Hepatic stellate cell (primary cell): ENCODE measurements at places on chromosomes 2 and 18.

GRCh38 chr2:18505703-18506341 lies 54.6 kb downstream of the RDH14 start:
- DNase-seq, result no peak

DNA sequence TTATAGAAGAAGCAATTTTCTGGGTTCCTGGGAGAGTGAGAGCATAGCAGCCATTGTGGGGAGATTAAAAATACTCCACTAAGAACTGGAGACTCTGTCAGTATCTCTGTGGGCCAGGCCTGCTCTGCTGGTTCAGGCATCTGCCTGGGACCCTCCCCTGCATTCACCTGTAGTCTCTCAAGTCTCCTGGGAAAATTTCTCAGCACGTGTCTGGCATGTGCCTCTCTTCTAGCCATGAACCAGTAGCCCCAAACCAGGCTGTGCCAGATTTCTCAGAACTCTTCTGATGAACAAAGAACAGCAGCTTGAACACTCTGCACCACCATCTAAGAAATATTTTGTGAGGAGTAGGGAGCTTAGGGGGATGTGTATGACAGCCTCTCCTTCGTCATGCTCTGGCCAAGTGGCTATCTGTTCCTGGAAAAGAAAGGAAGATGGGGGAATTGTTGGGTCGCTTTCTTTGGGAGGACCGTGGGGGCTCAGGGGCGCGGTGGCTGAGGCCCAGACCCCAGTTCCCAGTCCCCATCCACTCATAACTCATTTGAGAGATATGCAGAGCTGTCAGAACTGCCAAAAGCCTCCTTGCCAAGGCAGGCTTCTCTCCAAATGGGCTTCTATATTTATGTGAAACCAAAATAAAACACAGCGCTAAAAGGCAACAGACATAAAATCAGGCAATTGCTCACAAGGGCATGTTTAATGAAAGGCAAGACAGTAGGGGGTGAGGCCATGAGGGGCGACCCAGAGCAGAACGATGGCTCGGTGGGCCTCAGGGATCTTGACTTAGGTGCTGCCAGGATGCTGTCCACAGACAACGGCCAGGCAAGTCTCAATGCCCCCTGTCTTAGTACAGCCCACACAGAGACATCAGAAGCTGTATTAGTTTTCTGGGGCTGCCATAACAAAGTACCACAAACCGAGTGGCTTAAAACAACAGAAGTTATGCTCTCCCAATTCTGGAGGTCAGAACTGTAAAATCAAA lies 114.7 kb upstream of the TNP1 start:
- no peak for DNase-seq

DNA sequence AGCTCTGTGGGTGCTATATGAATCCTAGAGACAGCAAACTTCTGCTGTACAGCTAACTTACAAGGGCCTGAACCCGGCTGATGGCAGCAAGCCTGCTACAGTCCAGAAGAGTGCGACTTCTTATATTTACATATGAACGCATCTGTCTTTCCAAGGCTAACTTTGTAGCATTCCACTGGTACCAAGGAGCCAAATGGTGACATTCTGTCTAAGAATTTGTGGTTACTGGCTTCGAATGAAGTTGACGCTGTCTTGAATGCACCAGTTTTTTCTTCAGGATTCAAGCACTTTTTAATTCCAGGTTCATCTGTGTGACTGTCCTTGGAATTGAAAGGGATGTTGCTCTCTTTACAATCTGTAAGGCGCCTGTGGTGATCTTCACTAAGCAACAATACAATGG lies 42.4 kb downstream of the THUMPD2 start:
- peak; percentile 40 for DNase-seq

DNA sequence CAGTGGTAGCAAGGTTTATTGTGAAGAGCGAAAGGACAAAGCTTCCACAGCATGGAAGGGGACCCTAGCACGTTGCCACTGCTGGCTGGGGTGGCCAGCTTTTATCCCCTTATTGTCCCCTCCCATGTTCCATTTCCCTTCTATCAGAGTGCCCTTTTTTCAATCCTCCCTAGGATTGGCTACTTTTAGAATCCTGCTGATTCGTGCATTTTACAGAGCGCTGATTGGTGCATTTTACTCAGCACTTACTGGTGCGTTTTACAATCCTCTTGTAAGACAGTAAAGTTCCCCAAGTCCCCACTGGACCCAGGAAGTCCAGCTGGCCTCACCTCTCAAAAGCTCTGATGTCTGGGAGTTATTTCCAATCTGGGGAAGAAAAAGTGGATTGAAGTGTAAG lies 90.1 kb downstream of the CD8B2 start:
- DNase-seq, result no peak

DNA sequence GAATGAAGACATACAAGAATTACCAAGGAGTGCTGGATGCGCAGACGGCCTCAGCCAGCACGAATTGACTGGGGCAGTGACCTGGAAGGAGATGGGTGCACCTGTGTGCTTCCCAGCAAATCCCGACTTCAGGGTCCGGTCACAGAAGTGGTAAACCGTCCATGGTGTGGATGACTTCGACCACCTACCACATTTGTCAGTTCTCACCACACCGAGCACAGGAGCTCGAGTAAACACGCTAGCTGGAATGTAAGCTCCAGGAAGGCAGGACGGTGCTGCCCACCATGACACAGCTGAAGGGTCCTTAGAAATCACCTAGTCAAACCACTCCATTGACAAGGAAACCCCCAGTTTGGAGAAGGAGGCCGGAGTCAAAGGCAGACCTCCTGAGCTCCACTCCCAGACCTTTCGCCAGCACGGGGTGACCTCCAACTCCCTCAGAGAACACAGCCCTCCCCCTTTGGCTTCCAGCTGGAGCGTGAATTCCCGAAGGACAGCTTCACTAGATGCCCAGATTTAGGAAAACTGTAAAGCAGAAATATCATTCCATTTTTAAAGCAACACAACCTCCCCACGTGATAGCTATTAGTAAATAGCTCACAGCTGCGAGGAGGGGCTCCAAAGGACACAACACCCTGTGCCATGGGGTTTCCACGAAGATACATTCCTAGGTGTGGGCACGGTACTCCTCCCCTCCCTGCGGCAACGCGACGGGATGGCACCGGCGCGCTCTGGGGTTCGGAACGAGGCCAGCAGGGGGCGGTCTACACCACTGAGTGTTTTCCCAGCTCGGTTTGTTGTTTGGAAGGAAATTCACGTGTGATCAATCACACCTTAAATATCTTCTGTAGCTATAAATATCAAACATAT lies 34.1 kb upstream of the GNAL start:
- peak; percentile 53 for DNase-seq

- peak; percentile 14 for DNase-seq
These were observed 491 bp downstream of the L3MBTL4 start for GRCh38 chr18:6414118-6414722.

DNA sequence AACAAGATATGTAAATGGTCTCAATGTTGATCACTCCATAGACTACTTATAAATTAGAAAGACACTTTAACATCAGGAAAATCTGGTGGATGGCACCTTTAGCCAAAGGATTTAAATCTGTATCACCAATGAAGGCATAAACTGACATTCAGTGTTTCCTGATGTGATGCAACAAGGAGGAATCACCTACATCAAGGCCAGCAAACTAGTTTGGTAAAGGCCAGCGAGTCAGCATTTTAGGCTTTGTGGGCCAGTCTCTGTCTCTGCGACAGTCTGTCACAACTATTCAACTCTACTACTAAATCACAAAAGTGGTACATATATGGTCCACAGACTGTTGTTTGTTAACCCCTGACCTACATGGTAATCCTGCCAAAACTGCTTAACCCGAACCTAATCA lies 33.3 kb downstream of the C2orf76 start:
- no peak for DNase-seq

GRCh38 chr2:122031544-122032263 lies 276.3 kb downstream of the TSN start:
- DNase-seq, result no peak

DNA sequence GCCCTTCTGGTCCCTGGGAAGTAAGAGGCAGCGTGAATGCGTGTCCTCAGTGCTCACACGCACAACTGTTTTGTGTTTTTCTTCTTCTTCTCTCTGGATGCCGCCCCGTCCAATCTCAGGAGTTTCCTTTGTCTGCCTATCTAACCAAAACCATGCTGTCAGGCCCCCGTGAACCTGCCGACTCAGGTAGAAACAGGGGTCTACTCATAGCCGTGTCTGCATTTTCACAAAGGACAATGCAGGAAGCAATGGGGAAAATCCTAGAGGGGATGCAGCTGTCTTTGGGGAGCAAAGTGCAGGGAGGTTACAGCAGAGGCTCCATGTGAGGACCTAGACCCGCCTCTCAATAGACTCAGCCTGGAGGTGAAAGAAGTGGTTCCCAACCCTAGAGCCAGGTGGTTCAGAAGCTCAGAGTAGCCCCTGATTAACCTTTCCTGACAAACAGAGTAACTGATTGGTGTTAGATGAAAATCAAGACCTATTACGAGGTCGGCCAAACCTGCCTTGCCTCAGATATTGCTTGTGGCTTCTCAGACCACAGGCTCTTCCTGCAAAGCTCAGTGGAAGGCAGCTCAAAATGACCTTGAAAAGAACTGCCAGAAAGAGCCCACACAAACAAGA lies 49.3 kb downstream of the CD226 start:
- DNase-seq, result no peak

- no peak for DNase-seq
These were observed 112.4 kb upstream of the DDX18 start for GRCh38 chr2:117702098-117702497.

GRCh38 chr2:222568865-222569264 lies 87.0 kb downstream of the FARSB start:
- DNase-seq, result no peak

- DNase-seq, result no peak
These were observed 3.8 kb downstream of the MEMO1 start for GRCh38 chr2:32007121-32007391.

DNA sequence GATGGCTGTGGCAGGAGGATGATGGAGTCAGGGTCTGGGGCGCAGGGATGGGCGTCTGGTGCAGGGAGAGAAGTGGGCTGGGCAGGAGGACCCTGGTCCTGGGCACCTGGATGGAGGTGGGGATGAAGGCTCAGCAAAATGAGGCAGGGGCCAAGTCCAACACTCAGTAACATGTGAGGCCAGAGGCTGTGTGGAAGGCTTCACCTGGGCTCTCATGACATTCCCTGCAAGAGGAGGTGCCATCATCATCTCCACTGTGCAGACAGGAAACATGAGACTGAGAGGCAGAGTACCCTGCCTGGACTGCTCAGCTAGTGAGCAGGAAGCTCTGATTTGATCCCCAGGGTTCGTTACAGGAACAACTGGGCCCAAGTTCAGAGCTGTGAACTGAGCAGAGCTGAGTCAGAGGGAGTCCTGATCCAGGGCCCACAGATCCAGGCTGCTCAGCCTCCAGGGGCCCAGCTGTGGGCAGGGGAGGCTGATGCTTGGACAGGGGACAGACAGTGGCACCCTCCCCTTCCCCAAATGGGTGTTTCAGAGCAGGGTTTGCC lies 36.9 kb downstream of the HJURP start:
- no peak for DNase-seq

- DNase-seq, result no peak
These were observed 10.0 kb upstream of the RHOB start for GRCh38 chr2:20436716-20437470.

DNA sequence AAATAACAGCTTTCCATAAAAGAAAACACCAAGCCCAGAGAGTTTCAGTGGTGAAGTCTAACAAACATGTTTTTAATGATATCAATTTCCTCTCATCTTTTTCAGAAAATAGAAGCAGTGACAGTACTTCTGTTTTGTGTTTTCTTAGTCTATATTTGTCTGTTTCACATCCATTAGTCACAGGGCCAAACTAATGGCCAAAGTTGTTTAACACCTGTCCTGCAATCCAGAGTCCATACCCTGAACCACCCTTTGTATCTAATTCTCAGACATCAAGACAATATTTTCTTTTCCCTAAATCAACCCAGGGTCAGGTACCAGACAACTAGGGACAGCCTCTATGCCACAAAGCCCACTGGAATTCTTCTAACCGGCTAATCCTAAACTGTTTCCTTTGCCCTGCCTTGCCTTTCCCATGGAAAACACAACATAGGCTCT lies 25.9 kb downstream of the TMSB10 start:
- no peak for DNase-seq

DNA sequence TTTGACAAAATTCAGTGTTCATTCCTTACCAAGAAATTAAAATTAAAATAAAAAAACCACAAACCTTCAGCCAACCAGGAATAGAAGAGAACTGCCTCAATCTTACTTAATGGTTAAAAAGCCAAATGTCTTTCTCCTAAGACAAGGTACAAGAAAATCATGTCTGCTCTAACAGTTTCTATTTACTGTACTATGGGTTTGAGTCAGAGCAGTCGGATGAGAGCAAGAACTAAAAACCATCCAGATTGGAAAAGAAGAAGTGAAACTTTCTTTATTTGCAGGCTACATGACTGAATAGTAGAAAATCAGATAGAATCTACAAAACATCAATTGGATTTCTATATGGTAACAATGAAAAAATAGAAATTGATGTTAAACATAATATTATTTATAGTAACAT lies 555.5 kb upstream of the TNP1 start:
- DNase-seq, result no peak

- peak; percentile 2 for DNase-seq
These were observed at the start of gene SCN2A for GRCh38 chr2:165239230-165239629. Gene SCN2A, plus strand, starts transcription at chr2:165239414. Its CDS starts 56,410 bp downstream, at chr2:165295824.

- DNase-seq, result no peak
These were observed 44.4 kb downstream of the CCDC195 start for GRCh38 chr2:224671731-224672130.

DNA sequence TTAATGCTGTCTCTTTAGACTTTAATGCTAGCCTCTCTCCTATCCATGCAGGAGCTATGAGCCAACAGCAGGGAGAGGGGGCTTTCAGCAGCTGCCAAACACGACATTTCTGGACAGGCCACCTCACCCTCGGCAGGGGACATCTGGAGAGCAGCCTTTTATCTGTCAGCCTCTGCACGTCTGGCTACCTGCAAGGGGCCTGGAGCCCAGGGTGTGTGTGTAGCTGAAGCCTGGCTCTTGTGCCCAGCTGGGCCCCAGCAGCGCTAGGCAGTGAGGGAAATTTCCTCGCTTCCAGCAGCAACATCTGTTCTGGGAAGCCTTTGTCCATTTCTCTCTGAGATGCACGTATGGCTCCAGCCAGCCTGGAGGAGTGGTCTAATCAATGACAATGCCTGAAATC lies 728.7 kb upstream of the ID2 start:
- no peak for DNase-seq
